ENCODE measurements at places on chromosomes 4 and X. TPM values are rescaled to one million over a fixed set of nuclear protein-coding genes. Genes with fewer than 3 reads are reported as not detected.

Gene TFDP3
- total RNA-seq: not detected

Gene ADGRA3
- total RNA-seq: 17.0 TPM

Gene ZNF275
- 11.7 TPM for total RNA-seq

Gene GAGE12F
- not detected for total RNA-seq

Gene PPEF2
- total RNA-seq: not detected

Gene ATP1B4
- not detected for total RNA-seq

DNA sequence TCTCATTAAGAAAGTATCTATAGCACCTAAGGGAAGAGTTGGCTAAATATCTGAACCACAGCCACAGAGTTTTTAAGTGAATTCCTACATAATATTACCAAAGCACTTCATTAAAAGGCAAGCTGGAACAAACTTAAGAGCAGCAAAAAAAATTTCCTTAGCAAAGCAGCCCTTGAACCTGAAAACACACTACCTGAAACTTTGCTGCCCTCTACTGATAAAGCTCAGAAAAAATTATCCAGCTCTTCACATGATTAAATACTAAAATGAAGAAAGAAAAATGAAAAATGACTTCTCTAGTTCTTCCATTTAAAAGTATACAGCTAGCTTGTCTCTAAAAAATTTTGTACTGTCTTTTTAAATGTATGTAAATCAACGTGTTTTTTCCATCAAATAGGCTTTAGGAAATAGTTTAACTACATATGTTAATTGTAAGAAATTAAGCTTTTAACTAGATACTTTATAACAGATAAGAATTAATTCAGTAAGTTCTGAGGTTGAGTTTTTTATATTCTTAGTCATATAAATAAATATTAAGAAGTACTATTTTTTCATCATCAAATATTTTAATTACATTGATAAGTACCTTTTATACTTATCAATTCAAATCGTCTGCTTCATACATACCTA, 156.1 kb downstream of the STPG2 start:
- DNase-seq: peak; percentile 8

GRCh38 chrX:113828470-113828869, 755.4 kb upstream of the HTR2C start:
- DNase-seq: no peak

DNA sequence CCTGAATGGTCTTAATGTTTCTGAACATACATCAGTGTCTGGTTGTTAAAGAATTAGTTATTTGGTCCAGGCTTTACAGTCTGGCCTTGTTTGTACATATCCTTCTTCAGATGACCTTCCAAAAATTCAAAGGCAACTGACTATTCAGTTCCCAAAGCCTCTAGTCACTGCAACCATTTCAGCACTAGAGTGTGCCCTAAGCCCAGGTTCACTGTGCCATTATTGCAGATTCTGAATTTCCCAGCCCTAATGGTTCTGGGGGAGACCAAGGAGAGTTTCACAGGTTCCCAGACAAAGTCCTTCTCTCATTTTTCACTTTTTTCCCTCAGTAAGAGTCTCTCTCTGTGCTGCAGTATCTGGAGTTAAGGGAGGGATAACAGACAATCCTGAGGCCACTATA, 235.8 kb downstream of the TRAM1L1 start:
- no peak for DNase-seq

- DNase-seq: no peak
These were observed 1.3 kb downstream of the ANTXR2 start for GRCh38 chr4:80071604-80072227.

GRCh38 chrX:9829308-9830267, 43.4 kb downstream of the SHROOM2 start:
- no peak for DNase-seq

GRCh38 chrX:119228512-119229252, 7.4 kb upstream of the PGRMC1 start:
- DNase-seq: peak; percentile 85

GRCh38 chr4:80173401-80173800, 23.9 kb upstream of the PRDM8 start:
- DNase-seq: peak; percentile 85

GRCh38 chr4:26482508-26483462, 7.5 kb downstream of the CCKAR start:
- DNase-seq: no peak

- no peak for DNase-seq
These were observed 10.0 kb downstream of the CLCN4 start for GRCh38 chrX:10166731-10167151.

GRCh38 chr4:83212041-83212851, 72.4 kb downstream of the COQ2 start:
- DNase-seq: no peak

DNA sequence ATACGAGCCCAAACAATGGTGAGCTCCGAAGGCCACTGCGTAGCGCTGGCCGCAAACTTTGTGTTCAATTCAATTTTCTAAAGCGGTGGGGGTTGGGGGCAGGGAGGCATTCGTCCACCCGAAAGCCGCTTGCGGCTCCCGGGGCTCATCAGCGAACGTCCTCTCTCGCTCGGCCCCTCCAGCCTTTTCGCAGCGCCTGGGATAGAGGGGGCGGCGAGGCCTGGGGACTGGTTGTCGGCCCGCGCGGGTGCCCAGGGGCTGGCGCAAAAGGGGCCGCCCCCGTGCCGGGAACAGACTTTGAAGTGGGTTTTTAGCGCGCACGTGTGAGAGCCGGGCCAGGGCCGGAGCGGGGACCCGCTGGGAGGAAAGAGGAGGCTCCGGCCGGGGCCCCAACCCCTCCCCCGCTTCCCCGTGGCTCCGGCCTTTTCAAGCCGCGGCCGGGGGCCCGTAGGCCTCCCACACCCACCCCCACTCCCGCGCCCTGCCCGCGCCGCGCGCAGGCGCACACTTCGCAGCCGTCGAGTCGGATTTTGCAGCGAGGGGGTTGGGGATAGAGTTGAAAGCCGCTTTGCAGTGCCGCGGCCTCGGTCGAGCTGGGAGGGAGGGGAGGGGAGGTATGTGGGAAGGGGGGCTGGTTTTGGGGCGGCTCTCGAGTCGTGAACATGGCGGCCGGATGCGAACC, 8.3 kb downstream of the ZIC3 start:
- no peak for DNase-seq

DNA sequence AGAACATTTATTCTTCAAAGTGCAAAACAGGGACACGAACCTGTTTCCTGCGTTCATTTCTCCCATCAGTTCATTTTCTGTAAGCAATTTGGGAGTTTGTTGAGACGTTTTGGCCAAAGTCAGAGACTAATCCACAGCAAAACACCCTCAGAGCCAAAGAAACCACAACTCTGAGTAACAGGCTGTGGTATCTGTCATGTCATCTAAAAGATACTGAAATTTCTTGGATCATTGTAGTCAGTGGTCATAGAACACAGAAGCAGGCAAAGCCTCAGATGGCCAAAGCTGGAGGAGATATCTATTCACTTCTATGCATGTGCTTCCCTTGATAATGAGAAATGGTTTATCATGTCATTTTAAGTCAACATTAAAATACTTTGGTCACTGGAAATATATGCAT, 485.6 kb upstream of the GALNT7 start:
- no peak for DNase-seq

GRCh38 chr4:78149751-78150542, 92.8 kb downstream of the FRAS1 start:
- DNase-seq: no peak

- no peak for DNase-seq
These were observed 177.5 kb upstream of the TTC29 start for GRCh38 chr4:147123146-147123545.

- no peak for DNase-seq
These were observed 683.8 kb upstream of the PABPC4L start for GRCh38 chr4:134885436-134885835.

DNA sequence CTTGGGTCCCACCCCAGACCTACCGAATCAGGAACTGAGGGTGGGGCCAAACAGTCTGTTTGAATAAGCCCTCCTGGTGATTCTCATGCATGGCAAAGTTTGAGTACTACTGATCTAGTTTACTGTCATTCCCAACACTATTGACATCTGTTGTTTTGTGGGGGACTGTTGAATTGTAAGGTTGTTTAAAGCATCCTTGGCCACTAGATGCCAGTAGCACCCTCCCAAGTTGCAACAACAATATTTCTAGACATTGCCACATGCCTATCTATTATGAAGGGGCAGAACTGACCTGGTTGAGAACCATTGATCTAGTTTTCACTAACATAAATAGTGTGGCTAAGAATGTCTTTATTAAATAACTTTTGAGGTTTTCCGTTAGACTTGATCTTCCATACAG, 15.1 kb downstream of the TAF9B start:
- no peak for DNase-seq

GRCh38 chrX:25175743-25176142, 160.0 kb upstream of the ARX start:
- DNase-seq: no peak

DNA sequence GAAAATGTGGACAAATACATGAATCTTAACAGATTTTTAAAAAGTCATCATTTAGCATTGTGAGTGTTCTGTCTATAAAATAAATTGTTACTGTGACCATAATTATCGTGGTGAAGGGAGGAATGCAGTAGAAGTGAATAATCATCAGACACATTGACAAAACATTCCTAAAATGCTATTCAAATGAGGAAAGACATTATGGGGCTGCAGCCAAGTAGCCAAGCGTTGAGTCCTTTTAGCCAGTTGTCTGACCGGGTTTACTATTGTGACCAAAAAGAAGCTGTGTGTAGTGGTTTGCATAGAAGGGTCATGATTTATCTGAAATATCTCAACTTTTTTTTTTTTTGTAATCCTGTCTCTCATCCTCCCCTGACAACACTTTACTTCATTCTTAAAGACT, 19.5 kb downstream of the WWC2 start:
- DNase-seq: peak; percentile 89

DNA sequence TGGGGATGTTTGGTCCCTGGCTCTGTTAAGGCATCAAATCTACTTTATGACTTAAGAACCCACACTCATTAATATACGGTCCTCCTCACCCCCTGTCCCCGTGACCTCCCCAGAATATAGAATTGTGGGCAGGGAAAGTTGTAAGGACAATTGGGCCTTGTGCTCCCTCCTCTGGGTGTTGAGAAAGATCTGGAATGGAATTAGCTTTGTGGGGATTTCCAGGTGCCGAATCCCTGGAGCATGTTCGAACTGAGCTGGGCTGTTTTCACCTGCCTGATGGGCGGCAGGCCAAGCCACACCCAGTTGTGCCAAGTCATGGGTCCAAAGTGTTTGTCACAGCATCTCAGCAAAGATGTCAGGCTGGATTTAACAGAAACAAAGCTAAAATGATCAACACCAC, 349.3 kb upstream of the KLF3 start:
- DNase-seq: no peak

GRCh38 chr4:151942971-151943370, 182.2 kb upstream of the GATB start:
- no peak for DNase-seq

DNA sequence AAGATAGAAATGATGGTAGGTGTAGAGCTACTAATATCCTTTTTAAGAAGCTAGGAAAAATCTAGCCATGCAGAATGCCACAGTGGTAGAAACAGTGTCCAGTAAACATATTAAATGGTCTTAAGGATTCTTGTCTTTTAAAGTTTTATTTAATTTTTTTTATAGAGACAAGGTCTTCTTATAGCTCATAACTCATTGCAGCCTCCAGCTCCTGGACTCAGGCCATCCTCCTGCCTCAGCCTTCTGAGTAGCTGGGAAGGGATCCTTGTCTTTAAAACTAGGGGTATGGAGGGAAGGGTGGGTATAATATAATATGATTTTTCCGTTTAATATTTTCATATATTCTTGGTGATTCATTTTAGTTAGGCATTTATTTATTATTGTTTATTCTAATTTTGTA, 3.8 kb downstream of the TMEM165 start:
- no peak for DNase-seq

GRCh38 chrX:40683245-40683644, 35.9 kb upstream of the CXorf38 start:
- no peak for DNase-seq

- DNase-seq: no peak
These were observed 2.2 kb downstream of the N4BP2 start for GRCh38 chr4:40058854-40059253.

GRCh38 chr4:127049526-127049925, 583.2 kb upstream of the INTU start:
- DNase-seq: peak; percentile 6

DNA sequence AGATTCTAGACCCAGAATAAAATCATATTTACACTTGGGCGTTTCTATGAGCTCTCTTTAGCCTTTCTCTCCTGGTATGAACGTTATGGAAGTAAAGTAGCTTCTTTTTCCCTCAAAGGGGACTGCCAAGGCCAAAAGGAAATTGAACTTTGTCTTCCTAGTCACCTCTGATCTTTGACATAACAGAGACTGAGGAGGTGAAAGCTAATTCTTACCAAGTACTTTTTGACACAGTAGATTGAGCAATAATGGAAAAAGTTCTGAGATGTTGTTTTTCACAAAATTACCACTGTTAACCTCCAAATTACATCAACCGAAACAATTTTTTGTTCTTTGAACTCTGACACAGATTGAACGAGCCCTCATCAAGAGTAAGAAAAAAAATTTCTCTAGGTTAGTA, 318.4 kb downstream of the TEX13A start:
- DNase-seq: no peak

DNA sequence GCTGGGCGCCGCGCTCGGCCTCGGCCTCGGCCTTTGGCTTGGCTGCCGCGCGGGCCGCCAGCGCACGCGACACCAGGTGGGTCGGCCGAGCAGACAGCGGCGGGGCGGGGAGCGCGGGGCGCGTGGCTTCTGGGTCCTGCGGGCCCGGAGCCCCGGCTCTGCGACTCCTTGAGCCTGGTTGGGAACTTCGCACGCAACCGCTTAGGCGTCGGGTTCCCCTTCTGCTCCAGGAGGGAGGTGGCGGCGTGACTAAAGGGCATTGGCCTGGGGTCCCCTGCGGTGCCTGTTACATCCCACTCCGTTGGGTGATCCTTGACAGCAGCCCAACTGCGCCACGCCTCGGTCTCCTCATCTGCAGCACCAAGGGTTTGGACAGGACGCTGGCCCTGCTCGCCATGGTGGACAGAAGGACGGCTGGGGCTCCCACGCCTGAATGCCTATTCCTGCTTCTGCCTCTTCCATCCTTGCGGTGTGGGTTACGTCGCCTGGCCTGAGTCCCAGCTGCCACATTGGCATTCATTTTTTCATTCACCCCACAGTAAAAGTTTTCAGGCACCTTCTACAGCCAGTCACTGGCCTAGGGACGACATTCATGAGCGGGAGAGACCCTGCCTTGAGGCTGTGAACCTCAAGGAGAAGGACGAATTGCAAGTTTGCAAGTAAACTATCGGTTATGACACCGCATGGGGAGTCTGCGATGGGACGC, 631 bp downstream of the EVC start:
- DNase-seq: peak; percentile 60

DNA sequence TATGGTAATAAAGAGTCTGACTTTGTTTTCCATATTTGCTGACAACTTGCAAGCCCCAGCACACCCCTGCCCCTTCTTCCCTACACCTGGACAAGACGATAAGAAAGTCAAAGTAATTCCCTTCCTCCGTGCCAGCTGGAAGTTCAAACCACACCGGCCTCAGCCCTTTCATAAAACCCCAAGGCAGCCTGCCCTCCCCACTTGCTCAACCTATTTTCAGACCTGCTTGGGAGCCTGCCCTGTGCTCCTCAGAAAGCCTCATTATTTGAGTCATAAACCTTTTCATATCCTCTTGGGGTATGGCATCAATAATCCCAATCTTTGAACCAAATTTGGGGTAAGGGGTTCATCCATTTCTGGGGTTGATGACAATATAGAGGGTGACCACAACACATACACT, 29.5 kb downstream of the NIPAL1 start:
- DNase-seq: no peak

GRCh38 chr4:53161051-53161786, 204.6 kb downstream of the SCFD2 start:
- DNase-seq: no peak
